ENCODE measurements at places on chromosomes 3 and 15.

DNA sequence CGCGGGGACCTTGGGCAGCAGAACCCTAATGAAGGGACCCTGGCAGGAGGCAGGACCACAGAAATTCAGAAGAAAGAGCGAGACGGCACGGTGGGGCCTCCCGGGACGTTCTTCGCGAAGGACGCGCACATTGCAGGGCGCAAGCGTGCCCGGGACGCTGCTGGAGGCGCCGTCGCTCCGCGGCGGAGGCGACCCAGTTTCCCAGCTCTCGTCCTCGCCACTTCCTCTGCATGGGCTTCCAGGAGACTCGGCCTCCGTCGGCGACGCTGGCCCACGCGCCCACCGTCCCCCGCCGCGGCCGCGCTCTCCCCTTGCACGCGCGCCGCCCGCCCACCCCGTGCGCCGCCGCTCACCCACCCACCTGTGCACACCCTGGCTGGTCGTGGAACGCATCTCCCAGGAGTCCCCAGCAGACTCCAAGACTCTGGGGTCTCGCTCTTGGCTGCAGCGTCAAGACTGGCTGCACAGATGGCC is 31.8 kb upstream of the SMAD3 start:
- no peak for DNase-seq

DNA sequence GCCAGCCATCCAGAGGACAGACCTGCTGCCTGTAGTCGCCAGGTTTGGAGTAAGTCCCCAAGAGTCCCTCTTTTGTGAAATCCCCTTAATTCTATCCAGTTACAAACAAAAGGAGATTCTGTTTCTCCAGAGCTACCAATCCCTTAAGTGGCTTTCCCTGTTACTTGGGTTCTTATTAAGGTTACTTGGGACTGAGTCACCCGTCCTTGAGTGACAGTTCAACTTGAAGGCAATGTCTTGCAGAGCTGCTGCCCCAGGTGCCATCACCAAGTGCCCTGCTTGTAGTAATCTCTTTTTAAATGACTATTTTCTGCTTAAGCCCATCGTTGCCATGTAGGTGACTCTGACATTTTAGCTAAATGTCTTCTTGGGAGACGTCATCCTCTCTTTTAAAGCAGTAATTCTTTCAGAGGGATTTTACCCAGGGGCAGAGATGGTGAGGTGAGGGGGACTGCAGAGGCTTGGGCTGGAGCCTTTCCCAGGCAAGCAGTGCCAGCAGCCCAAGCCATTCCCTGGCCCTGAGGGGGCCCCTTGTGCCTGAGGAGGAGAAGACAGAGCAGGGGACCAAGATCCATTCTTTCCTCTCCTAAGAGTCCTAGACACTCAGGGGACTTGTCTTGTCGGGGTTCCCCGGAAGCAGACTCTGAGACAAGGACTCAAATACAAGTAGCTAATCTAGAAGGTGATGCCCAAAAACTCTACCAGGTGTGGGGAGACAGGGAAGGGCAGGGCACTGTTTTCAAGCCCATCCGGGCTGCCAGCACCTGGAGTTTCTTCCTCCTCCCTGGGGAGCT is 253.7 kb downstream of the PLCL2 start:
- no peak for DNase-seq

DNA sequence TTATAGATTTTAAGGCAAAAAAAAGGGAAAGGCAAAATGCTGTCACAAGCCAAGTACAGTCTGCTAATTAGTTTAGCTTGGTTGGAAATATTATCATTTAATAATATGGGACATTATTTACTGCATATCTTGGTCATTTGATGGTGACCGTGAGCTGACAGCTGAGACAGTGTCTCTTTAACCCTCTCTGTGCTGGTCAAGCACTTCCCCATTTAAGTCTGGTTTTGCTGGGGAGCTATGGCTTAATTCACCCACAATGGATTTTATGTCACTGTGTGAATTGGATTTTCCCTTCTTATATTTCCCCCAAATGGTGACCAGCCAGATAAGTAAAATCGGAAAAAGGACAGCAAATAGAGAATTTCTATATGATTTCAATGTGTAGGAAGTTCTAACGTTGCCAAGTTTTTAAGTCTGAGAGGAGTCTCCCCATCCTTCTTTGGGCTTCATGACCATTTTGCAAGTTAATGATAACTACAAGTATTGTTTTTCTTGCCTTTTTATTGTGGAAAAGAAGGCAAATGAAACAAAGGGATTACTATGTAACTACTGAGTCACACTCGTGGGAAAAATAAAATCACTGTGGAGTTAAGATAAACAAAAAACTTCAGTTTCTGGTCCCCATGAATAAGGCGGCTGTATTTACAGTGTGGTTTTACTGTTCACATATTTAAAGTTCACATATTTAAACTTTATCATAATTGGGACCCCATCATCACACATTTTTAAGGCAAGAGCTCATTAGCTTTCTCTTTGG is 373.5 kb downstream of the NR2F2 start:
- DNase-seq = no peak

DNA sequence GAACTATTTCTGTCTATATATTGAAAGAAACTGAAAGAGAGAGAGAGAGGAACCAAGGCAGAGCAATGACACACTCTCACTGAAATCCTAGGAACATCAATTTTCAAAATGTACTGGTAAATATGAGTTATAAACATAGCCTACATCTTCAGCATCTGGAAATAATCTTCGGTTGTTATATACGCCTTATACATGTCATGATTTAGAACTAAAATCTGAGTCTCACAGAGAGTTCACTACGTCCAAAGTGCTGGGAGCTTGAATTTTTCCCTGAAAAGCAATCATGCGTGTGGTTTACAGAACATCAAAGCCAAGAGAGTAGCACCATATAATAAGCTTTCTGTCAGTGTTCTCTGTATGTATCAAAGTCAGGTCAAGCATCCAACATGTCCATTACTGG is 420.0 kb upstream of the CBLB start:
- no peak for DNase-seq

GRCh38 chr15:83105440-83105839 is 2.0 kb upstream of the TM6SF1 start:
- no peak for DNase-seq

- DNase-seq = no peak
Measured at GRCh38 chr3:119400466-119400865, 62.9 kb downstream of the TMEM39A start.

- DNase-seq = no peak
Measured at GRCh38 chr15:89377024-89377841, 42.6 kb upstream of the POLG start.

DNA sequence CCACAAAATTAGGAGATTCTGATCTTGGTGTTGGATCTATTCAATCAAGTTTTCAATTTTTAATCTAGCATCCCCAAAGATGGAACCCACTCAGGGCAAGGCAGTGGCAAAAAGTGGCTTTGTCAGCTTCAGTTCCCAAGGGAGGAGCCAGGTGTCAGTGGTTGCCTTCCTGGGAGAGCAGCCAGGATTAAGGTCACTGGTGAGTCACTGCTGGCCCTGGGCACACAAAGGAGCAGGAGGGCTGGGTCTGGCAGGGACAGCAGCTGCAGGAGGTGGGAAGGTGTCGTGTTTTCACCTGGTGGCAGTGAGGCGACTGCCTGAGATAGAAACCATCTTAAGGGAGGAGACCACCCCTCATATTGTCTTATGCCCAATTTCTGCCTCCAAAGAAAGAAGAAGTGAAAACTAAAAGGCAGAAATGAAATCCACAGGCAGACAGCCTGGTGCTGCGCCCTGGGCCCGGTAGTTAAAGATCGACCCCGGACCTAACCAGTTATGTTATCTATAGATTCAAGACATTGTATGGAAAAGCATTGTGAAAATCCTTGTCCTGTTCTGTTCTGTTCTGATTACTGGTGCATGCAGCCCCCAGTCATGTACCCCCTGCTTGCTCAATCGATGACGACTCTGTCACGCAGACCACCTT is 5.9 kb upstream of the KLHL25 start:
- DNase-seq = no peak
